ENCODE measurements at places on chromosomes 6 and 20. TPM values are rescaled to one million over a fixed set of nuclear protein-coding genes. Genes with fewer than 3 reads are reported as not detected.

Gene CDH4
- total RNA-seq, result 5.8 TPM

Gene CD109
- total RNA-seq, result 1.7 TPM

Gene CPXM1
- 74.7 TPM for total RNA-seq

Gene LRRC73
- total RNA-seq, result 0.64 TPM

Gene DOK5
- 6.3 TPM for total RNA-seq

GRCh38 chr6:155520078-155520477, 64.4 kb upstream of the NOX3 start:
- no peak for DNase-seq

DNA sequence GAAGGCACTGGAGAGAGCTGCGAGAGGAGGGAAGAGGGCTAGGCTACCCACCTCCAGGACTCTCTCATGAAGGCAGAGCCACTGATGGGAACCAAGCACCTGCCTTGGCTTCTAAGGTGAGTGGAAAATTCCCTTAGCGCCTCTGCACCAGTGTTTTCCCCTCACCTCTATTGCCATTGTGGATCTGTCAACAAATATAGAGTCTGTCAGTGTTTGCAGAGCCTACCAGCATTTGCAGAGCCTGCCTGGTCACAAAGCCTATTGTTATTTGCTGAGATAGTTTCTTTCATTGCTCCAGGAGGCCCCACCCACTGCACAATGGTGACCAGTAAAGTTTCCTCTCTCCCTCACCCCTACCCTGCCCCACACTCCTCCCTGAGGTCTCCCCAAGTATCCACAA, 141.9 kb downstream of the MRPL14 start:
- peak; percentile 34 for DNase-seq

DNA sequence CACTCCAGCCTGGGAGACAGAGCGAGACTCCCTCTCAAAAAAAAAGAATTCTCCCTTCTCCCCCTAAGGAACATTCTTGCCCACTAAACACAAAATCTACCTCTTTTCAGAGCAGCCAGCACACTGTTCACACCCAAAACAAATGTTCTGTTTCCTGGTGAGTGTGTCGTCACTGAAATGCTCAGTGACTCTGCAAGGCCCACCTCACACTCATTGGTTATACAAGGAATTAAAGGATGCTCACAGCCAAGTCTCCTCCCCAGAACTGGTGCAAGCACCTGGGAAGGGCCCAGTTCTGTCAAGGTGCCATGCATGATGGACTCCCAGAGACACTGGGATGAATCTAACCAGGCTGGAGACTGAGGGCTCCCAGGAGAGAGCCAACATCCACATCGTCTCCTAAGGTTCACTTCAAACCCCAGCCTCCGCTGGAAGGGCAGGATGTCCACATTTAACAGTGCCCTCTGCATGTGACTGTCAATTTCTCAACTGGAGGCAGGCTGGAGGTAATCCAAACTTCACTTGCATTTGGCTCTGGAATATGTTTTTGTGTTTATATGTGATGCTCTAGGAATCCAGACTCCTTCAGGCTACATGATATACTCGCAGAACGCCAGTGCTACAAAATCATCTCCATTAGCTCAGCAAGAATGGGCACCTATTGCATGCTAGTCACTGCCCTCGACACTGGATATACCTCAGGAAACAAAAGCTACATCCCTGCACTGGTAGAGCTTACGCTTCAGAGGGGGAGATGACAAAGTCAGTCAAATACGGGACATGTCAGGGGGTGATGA, 7.1 kb downstream of the RRBP1 start:
- no peak for DNase-seq

GRCh38 chr6:21998582-21998981, 298.3 kb downstream of the PRL start:
- DNase-seq, result no peak

- peak; percentile 52 for DNase-seq
These were observed at the start of gene MPIG6B for GRCh38 chr6:31723245-31723979. Gene MPIG6B (plus strand): TSS chr6:31723373. CDS start chr6:31723384, 11 bp downstream.

GRCh38 chr6:157037165-157037564, 260.0 kb downstream of the ARID1B start:
- DNase-seq, result no peak

GRCh38 chr6:79466207-79466834, 70.9 kb downstream of the LCA5 start:
- no peak for DNase-seq
